ENCODE measurements at places on chromosomes 5 and 9.

GRCh38 chr5:56543441-56544388 is 271.6 kb upstream of the MAP3K1 start:
- peak; percentile 94 for DNase-seq

DNA sequence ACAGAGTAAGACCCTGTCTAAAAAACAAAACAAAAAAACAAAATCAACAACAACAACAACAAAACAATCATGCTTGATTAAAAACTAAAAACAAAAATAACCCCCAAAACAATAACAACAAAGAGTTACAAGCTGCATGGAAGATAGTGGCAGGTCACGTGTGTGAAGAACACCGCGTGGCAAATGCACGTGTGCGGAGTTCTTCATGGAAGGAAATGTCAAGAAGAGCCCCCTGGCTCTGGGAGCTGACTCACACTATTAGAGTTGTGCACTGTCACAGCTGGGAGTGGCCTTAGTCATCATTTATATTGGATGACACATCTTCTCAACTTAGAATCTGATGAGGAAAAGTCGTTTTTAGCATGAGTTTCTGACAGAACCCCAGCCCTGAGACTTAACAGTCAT is 110.5 kb downstream of the JMY start:
- DNase-seq: peak; percentile 74

GRCh38 chr5:102536323-102536928 is 37.6 kb upstream of the SLCO6A1 start:
- DNase-seq: peak; percentile 13

DNA sequence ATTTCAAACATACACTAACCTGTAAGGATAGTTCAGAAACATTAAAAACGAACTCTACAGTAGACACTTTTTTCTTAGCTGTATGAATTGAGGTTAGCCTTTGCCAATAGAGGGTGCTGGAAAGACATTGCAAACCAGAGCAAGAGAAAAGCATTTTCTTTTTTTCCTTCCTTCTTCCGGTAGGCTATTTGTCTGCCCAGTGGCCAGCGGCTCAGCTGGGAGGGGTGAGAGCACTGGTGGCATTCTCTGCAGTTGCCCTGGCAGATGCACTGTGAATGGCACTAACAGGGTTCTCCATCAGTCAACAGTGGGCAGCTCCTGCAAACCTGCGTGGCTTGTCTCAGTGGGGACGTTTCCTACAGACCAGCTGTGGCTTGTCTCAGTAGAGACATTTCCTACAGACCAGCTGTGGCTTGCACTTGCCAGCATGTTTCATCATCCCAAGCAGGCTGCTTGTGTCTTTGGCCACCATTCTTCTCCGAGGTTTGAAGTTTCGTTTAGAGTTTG is 984.5 kb upstream of the CDH18 start:
- no peak for DNase-seq

Data from fibroblast of skin of right quadriceps (primary cell).